Colonic mucosa (tissue), 4 donors: ENCODE measurements at places on chromosomes 13 and 19.

DNA sequence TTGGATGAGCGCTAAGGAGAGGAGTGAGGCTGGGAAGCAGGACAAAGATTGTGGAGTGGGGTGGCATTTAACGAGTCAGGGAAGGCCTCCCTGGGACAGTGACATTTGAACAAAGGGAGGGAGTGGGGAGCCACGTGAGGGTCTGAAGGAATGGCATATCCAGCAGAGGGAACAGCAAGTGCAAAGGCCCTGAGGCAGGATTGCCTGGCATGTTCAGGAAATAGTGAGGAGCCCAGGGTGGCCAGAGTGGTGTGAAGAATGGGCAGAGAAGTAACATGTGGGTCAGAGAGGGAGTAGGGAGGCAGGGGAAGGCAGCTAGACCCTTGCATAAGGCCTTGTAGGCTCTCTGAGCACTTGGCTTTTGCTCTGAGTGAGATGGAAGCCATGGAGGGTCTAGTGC, 14.9 kb upstream of the PVR start:
- no peaks in the 10 kb centered on the region for H3K36me3 ChIP-seq
- no peak overlapping the region for H3K27ac ChIP-seq
- H3K4me1 ChIP-seq, result no peaks in the 10 kb centered on the region

- peak within 1 kb of the TSS; percentile 91 for H3K27ac ChIP-seq
- peaks cover 5% of the 10 kb centered on the region for H3K36me3 ChIP-seq
- peak within 1 kb of the TSS; percentile 74 for H3K4me3 ChIP-seq
- no peaks in the 10 kb centered on the region for H3K4me1 ChIP-seq
- no peaks in the 10 kb centered on the region for H3K27me3 ChIP-seq
Measured at GRCh38 chr19:49590971-49591730, at the start of gene PRR12. Gene PRR12 (plus strand): TSS chr19:49591182. CDS start chr19:49591655, 473 bp downstream.

DNA sequence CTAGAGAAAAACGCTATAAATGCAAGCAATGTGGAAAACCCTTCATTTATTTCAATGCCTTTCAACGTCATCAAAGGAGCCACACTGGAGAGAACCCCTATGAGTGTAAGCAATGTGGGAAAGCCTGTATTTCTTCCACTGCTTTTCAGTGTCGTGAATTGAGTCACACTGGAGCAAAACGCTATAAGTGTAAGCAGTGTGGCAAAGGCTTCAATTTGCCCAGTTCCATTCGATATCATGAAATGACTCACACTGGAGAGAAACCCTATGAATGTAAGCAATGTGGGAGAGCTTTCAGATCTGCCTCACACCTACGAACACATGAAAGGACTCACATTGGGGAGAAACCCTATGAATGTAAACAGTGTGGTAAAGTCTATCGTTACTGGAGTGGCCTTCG, 27.4 kb downstream of the ZNF20 start:
- no peak overlapping the region for H3K4me3 ChIP-seq
- no peak for DNase-seq
- H3K36me3 ChIP-seq, result no peaks in the 10 kb centered on the region
- H3K27ac ChIP-seq, result no peak overlapping the region
- no peaks in the 10 kb centered on the region for H3K4me1 ChIP-seq
- no peaks in the 10 kb centered on the region for H3K27me3 ChIP-seq

DNA sequence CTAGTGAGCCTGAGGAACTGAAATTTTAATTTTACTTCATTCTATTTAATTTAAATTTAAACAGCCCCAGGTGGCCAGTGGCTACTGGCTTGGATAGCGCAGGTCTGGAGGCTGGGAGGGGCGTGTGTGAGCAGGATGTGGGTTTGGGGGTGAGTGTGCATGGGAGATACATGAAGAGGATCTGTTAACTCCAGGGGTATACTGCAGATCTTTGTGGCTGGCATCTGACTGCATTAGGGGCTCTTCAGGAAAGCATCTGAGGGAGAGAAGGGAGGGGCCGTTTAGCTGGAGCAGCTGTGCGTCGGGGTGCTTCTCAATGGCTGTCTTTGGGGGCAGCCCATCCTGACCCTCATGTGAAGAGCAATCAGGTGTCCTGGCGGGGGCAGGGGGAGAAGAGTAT, 6.8 kb downstream of the SHANK1 start:
- no peaks in the 10 kb centered on the region for H3K36me3 ChIP-seq
- H3K4me3 ChIP-seq, result no peak overlapping the region
- H3K27me3 ChIP-seq, result peaks cover under 1% of the 10 kb centered on the region
- no peak overlapping the region for H3K27ac ChIP-seq
- no peak for DNase-seq

DNA sequence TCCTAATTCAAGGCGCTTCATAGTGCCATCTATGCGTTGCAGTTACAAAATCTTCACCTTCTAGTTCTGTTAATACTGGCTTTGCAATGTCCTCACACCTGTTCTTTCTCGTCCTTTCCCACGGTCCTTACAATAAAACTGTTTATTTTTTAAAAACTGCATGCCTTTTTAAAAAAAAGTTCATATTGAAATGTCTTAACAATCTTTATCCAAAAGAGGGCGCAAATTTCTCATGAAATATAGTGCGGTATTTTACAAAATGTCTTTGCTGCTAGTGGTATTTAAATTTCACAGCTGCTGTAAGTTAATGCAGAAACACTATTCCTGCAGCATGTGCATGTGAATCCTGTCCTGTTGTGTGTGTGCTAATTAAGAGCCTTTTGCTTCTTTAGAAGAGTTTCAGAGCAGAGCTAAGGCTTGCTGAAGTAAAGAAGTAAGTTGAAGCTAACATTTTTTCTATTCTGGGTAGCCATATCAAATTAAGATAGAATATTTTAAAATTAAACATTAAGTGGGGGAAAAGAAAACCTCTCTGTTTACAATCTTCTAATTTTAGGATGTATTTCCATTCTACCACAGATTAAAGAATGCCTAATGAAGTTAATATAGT, 15.8 kb upstream of the CLDN10 start:
- H3K4me3 ChIP-seq, result no peak overlapping the region
- no peak overlapping the region for H3K27ac ChIP-seq
- H3K27me3 ChIP-seq, result no peaks in the 10 kb centered on the region
- H3K4me1 ChIP-seq, result no peaks in the 10 kb centered on the region
- no peaks in the 10 kb centered on the region for H3K36me3 ChIP-seq

- no peak for DNase-seq
- peak overlapping the region; percentile 26 for H3K4me3 ChIP-seq
- no peak overlapping the region for H3K27ac ChIP-seq
Measured at GRCh38 chr13:109779876-109780510, 6.4 kb downstream of the IRS2 start.

GRCh38 chr13:90197722-90198121, 1149.8 kb upstream of the MIR17HG start:
- H3K27me3 ChIP-seq, result no peaks in the 10 kb centered on the region
- H3K36me3 ChIP-seq, result no peaks in the 10 kb centered on the region
- no peak for DNase-seq
- no peak overlapping the region for H3K27ac ChIP-seq
